ENCODE measurements at places on chromosomes 1 and 21.

DNA sequence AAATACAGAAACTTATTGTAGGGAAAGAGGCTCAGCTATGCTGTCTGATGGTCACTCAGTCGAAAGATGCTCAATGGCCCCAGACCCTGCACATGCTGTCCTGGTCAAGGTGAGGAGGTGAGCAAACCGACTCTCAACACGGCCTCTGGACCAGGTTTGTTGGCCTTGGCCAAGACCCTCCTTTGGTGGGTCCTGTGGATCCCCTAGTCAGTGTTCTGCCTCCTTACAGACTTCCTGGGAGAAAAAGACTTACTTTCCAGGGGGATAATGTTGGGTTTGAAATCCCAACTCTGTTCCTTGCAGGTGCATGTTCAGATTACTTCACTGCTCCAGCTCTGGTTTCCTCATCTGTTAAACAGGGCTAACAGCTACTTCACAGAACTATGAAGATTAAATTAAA, 53.8 kb downstream of the FAM78B start:
- no peak for DNase-seq

- DNase-seq, result no peak
Observed at GRCh38 chr1:100511773-100512172, 26.2 kb upstream of the GPR88 start.

DNA sequence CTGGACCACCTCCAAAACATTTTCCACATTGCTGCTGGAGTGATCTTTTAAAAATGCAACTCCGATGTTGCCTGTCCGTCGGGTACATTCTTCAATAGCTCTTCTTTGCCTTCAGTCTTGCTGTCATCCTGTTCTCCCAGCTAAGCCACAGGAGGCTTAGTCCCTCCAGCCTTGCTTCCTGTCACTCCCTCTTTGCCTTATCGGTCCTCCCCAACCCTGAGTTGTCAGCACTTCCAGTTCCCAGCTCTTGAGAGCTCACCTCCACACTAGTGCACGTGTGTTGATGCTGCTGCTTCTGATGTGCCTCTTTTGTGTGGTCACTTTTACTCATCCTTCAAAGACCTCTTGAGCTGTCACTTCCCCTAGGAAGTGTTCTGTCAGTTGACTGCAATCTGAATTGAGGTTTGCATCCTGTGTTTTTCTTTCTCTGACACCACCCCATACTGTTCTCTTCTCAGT, 15.3 kb downstream of the UCK2 start:
- DNase-seq, result peak; percentile 68

- DNase-seq, result peak; percentile 59
Observed at GRCh38 chr1:52365071-52365745, 797 bp downstream of the CC2D1B start.

GRCh38 chr1:165884690-165885304, 57.4 kb downstream of the UCK2 start:
- DNase-seq, result peak; percentile 40

- peak; percentile 55 for DNase-seq
Observed at GRCh38 chr1:61436016-61436415, 288.9 kb downstream of the TM2D1 start.
